Esophagus squamous epithelium (tissue), 5 donors: ENCODE measurements at places on chromosomes 1 and 21.

DNA sequence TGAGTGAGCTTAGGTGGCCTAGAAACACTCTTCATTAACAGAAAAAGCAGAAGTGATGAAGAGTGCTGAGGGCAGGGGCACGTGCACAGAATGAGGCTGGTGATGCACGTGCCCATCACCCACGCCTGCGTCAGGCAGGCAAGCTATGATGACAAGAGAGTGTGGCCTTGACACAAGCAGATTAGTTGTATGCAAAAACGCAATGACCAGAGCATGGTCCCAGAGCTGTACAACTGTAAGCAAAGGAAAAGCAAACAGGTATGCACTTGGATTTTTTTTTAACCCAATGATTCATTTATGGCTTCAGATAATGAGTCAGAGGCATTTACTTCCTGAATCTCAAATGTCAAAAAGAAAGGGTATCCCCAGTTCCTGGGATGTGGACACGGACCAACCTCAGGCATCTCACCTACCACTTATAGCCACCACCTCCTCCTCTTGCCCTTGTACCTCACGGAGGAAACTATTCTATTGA lies 9.1 kb upstream of the TMEM61 start:
- no peak for DNase-seq

DNA sequence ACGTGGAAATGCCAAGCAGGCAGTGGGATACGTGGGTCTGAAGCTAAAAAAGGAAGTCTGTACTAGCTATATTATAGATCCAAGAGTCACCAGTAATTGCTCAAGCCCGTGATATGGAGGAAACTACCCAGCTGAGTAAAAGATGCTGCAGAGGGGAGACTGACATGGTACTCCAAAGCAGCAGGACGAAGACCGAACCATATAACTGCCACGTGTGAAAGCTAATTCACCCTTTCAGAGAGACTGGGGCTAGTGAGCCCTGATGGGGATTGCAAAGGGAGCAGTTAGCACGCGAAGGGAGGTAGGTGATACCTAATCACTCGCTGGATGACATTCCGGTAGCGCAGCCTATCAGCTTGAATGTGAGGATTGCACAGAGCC lies 316 bp downstream of the AP4B1 start:
- DNase-seq = no peak

- DNase-seq = no peak
These were observed 107.2 kb downstream of the GLIS1 start for GRCh38 chr1:53631622-53632310.

GRCh38 chr1:245432228-245432875 lies 277.6 kb downstream of the KIF26B start:
- no peak for DNase-seq

DNA sequence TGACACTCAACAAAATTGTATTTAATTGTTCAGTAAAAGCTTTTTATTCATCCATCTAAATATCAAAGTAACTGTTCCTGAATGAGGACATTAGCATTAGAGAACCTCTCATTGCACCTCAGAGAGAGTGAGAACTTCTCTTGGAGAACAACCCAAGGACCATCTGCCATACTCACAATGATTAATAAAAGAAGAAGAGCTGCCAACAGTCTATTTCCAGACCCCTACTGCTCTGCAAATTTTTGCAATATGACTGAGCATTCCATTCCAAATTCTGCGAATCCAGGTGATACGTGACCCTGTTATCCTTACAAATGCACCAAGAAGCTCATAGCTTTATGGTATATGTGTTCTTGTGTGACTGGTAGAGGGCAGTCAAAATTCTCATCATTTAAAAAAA lies 422.5 kb downstream of the NEGR1 start:
- no peak for DNase-seq

DNA sequence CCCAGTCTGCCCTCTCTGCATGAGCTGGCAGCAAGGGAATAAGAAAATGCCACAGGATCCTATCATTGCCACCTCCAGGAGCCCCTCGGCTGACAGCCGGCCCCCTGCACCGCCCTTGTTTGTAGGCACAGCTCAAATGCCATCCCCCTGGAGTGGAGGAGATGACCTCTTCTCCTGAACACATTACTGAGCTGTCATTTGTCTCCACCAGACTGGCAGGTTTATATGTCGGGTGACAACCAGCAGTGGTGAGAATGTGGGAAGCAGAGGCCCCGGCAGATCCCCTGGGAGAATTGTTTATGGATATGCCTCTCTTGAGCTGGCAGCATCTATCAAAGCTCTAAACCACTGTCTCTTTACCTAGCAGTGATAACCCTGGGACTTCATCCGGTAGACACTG lies 135.4 kb upstream of the FMN2 start:
- no peak for DNase-seq

- no peak for DNase-seq
These were observed 61.5 kb upstream of the TIAM1 start for GRCh38 chr21:31405604-31406003.

DNA sequence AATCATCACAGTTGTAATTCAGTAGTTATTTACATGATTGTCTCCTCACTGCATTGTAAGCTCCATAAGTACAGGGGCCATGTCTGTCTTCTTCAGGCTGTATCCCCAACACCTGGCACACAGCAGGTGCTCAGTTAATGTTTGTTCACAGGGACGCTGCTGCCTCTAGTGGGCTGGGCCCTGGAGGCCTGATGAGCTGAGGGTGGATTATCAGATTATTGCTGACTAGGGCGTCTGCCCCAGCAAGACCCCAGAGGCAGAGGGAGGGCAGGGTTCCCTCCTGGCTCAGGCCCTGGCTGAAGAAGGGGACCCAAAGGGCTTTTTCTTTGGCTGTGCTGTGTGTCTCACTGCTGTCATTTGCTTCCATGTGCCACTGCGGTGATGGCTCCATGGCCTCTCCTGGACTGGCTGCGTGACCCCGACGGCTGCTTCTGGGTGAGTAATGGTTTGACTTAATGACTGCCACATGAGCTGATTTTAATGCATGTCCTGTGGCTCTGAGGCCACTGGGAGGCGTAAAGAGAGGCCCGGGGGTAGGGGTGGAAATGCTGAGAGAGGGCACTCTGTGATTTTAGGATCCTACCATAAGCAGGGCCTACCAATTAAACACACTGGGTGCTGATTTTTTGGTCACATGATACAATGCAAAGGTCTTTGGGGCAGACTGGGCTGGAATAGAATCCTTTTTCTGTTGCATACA lies 20.8 kb upstream of the EPB41 start:
- DNase-seq = no peak

- DNase-seq = no peak
These were observed 18.8 kb downstream of the LBR start for GRCh38 chr1:225409051-225409450.

DNA sequence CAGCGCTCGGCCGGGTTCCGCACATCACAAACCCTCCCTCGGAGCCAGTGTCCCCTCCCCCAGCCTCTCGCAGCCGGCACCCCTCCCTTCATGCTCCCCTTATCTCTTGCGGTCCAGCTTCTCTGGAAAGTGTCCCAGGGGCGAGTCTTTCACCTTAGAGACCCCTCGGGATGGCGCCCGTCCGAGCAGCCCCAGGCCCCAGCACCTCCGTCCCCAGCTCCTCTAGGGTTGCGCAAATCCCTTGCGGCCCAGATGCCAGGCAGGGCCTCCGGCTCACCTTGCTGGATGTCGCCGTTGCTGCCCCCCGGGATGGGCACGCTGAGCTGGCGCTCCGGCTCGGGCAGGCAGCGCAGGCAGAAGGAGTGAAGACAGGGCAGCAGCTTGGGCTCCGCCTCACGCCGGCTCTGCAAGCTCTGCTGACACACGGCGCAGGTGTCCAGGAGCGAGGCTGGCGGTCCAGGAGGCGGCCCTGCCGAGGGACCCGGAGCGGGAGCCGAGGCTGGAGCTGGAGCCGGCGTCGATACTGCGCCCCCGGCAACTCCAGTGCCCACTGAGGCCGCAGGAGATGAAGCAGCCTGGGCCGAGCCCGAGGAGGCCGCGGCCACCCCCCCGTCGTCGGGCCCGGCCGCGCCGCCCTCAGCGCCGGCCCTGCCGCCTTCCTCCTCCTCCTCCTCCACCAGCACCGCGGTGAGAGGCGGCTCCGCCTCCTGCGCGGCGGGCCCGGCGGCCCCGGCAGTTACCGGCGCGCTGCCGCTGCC lies 550 bp downstream of the TRIM33 start:
- no peak for DNase-seq

DNA sequence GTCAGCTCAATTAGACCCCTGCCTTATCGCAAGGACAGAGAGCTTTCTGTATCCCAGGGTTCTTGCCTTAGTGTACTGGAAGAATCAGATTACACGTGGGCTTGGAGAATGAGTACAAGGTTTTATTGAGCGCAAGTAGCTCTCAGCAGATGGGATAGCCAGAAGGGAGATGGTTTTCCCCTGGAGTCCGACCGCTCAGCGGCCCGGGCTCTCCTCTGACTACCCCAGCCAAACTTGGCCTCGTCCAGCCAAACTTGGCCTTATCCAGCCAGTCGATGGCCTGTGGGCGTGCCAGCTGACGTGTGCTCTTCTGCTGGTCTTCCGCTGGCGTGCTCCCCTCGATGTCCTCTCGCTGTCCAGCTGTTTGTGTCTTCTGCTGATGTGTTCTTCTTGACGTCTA lies 136.9 kb downstream of the SYT14 start:
- no peak for DNase-seq

DNA sequence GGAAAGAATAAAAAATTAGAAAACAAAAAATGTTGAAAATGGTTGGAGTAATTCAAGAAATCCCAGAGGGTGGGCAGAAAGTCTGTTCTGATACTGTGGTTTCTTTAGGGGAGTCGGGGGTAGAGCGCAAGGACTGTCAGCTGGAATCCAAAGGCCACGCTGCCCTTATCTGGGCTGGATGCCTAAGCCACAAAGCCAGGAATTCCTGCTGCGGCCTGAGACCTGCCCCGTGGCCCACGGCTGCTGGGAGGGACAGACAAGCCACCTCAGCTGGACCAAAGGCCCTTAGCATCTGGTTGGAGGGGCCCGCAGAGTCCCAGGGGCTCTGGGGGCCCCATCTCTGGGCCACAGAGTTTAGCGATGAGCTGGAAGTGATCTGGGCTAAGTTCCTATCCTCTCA lies 60.2 kb downstream of the DMRTB1 start:
- no peak for DNase-seq

DNA sequence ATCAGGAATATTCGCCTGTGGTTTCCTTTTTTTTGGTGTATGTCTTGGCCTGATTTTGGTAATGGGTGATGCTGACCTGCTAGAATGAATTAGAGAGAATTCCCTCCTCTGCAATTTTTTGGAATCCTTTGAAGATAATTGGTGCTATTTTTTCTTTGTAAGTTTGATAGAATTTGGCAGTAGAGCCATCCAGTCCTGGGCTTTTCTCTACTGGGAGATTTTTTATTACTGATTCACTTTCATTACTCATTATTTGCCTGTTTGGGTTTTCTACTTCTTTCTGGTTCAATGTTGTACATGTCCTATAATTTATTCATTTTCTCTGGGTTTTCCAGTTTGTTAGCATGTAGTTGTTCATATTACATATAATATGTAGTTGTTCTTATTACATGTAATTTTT lies 48.7 kb downstream of the NTMT2 start:
- DNase-seq = no peak
